ENCODE measurements at places on chromosomes 4 and X.

DNA sequence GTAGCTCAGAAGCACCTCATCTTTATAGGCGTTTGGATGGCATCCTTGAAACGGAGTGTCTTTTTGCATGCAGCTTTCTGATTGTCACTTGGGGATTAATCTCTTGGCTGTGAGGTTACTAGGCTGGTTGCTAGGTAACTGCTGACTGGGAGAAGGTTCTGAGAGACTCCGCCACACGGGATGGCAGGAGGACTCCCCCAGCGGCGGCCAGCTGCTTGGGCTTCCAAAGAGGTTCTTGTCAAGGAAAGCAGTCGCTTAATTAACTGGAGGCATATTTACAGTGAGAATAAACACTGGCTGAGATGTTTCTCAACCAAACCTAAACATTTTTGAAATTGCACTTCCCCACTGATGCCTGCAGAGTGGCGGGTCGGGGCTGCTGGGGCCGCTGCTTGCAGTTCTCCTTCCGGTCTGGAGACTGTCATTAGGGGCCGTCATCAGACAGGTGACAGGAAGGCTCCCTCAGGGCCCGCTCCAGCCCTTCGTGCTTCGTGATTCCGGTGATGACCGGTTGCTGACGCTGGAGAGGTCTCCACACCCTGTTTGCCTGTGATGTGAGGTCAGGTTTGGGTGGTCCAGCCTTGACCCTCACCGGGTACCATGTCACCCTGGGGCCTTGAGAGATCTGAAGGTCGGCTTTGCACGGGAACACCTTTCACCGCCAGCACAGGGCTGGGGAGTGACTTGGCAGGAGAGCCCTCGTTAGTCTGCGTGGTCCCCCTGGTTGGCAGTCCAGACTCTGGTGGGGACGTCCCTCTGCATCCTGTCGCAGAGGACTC, 9.1 kb downstream of the NSG1 start:
- DNase-seq, result no peak

- DNase-seq, result no peak
Measured at GRCh38 chrX:7055386-7056137, 92.0 kb upstream of the STS start.

GRCh38 chrX:130682990-130683389, 220.0 kb downstream of the ENOX2 start:
- DNase-seq, result no peak

- no peak for DNase-seq
Measured at GRCh38 chrX:110041980-110042379, 39.1 kb downstream of the TMEM164 start.

- peak; percentile 55 for DNase-seq
Measured at GRCh38 chr4:38319456-38320342, 344.3 kb upstream of the KLF3 start.

GRCh38 chr4:86848136-86848535, 1.0 kb downstream of the SLC10A6 start:
- no peak for DNase-seq

Data from GOT3 (cell line).